ENCODE measurements at places on chromosomes 11 and 22. TPM values are rescaled to one million over a fixed set of nuclear protein-coding genes. Genes with fewer than 3 reads are reported as not detected.

MTMR2 gene
- total RNA-seq = 36.4 TPM

AP5B1 gene
- 15.7 TPM for total RNA-seq

CAT gene
- 59.0 TPM for total RNA-seq

A4GALT gene
- 62.1 TPM for total RNA-seq

DNA sequence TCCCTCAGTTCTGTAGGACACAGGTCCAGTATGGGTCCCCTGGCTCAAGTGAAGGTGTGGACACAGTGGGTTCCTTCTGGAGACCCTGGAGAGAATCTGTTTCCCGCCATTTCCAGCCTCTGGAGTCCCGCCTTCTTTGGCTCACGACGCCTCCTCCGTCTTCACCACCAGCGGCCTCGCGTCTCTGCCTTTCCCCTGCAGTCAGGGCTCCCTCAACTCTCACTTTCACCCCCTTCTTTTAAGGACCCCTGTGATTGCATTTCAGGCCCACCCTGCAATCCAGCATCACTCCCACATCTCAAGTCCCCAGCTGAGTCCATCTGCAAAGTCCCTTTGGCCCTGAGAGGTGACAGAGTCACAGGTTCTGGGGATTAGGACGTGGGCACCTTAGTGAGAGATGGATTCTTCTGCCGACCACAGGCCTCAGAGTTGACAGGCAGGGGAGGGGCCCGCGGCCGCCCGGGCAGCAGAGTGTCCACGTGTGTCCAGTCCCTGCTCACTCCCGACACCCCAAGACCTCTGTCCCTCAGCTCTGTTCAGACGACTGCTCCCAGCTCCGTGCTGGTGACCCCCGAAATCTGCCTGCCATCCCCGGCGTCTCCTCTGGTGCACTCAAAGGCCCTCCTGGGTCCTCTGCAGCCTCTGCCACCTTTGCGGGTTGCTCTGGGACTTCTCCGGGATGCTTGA lies 36.9 kb upstream of the KRTAP5-7 start:
- peak; percentile 32 for DNase-seq

GRCh38 chr11:38089726-38090125 lies 1491.7 kb upstream of the RAG2 start:
- DNase-seq = no peak

DNA sequence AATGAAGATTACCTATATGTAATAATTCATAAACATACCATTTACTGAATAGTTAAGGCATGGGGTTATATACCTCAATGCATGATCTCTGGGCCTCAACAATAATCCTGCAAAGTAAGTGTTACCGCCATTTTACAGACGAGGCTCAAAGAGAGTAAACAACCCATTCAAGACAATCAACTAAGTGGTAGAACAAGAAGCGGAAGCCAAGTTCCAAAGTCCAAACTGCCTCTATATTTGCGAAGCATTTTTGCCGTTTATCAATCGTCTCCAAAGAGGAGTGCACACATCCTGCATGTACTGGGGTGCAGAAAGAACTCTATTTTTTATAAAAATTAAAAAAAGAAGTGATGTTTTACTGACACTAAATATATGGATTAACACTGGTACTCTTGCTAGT lies 27.5 kb upstream of the P4HA3 start:
- DNase-seq = no peak

DNA sequence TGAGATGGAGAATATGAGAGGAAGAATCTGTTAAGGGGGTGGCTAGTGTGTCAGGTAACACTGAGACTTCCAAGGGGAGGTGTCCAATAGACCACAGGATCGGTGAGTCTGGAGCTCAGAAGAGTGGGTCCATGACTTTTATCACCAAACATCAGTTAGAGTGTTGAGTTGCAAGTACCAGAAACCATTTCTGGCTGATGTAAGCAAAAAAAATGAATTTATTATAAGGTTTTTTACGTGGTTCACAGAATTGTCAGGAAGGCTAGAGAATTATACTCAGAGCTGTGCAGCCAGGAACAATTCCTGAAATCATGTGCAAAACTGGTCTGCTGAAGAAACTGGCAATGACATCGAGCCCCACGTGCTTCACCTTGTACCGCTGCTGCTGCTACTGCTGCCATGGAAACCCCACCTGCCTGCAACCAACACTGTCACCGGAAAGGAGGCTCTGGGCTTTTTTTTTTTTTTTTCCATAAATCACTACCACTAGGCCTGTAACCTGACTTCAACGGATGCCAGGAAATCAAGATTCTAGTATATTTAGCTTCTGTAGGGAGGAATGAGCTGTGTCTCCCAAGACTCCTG lies 16.6 kb upstream of the STK33 start:
- DNase-seq = no peak

DNA sequence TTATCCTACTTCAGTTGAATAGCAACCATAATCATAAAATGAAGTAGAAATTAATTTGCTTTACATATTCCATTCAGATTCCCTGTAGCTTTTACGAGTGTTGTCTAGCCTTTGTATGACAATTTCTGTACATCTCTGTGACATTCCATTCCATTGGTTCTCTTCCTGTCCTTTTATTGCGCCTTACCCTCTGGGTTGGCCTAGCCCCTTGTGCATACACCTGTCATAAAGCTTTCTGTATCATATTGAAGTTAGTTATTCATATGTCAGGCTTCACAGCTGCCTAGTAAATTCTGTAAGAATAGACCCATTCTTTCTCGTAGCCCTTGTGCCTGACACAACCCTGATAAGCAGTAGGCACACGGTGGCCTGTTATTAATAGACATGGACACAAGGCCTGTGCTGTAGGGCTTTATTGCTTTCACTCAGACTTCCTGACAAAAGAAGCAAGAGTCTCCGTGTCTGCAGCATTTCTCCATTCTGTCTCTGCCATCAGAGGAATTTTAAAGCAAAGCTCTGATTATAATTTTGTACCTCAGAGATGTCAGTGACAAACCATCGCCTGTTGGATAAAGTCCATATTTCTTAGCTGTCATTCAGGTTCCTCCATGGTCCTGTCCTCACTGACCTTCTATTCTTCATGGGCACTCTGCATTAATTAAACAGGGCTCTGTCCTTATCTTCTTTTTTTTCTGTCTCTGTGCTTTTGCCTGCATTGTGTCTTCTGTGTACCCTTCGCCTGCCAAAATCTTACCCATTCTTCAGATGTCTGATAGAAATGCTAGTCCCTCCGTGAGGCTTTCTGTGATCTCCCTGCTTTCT lies 49.4 kb downstream of the BID start:
- no peak for DNase-seq

GRCh38 chr11:57325735-57326048 lies 940 bp upstream of the TNKS1BP1 start:
- no peak for DNase-seq

DNA sequence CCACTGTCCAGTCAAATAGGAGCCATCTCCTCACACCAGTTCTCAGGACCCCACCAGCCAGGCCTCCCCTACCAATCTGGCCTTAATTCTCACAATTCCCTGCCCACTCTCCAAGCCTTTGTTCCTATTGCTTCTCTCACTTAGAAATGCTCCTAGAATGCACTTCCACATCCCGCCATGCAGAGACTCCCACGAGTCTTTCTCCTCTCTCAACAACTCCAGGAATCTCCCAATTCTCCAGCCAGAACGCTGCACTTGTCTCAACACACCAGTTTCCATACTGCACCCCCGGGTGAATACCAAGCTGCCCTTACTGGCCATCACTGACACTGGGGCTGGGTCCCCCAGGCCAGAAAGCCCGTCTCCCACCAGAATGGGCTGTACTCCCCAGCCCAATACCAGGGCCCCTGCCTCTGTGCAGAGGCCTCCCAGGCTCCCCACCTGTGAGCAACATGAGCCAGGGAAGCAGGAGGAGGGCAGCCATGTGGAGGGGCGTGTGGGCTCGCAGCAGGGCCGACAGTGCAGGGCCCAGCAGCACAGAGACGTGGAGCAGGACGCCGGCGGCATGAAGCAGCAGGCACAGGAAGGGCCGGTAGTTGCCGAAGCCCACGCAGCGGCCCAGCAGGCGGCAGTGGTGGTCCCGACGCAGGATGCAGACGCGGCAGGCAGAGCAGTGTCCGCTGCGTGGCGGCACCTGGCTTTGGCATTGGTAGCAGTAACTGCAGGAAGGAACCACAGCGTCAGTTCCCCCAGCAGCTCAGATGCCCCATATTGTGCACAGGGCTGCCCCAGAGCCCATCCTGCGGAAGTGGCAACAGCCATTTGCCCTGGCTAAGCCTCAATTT lies 2.4 kb downstream of the ZDHHC24 start:
- peak; percentile 84 for DNase-seq

- peak; percentile 80 for DNase-seq
Measured at GRCh38 chr11:2419638-2420501, 19.3 kb downstream of the TSSC4 start.

DNA sequence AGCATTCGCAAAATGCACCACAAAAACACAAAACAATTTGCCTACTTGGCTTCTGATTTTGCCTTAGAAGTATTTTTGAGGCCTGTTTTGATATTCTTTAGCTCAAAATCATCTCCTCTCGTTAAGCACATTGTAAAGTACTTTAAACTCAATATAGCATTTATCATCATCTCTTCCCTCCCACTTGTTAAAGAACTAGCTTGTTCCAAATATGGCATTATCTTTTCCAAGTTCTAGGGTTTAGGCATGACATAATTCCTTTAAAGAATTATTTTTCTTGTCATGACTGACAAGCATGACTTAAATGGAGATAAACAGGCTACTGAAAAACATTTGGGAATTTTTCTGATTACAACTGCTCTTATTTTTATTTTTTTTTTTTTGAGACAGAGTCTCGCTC lies 21.3 kb downstream of the CELF1 start:
- DNase-seq = no peak

DNA sequence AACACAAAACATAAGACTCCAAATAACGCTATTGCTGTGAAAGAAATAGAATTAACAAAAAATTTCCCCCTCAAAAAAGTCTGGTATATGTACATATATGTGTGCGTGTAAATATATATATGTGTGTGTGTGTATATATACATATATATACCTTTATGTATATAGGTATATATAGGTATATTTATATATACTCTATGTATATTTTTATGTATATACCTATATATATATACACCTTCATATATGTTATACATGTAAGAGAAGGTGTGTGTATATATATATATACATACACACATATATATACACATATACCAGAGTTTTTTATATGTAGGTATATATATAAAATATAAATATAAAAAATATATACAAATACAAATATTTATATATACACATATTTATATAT lies 199.2 kb downstream of the RAB38 start:
- DNase-seq = no peak

DNA sequence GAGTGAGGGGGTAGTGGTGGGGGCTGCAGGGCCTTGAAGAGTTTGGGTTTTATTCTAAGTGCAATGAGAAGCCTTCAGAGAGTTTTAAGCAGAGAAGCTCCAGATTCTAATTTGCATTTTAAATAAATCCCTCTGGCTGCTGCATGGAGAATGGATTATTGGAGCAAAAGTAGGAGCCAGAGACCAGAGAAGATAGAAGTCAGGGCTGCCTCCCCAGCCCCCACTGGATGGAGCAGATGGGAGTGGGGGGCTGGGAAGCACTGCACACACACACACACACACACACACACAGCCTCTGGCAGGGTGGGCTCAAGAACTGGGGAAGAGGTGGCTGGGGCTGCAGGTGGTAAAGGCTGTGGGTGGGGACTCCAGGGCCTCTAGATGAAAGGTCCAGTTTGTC lies 75.6 kb downstream of the TSPAN18 start:
- peak; percentile 3 for DNase-seq

Measured in aorta (tissue), 5 donors.